ENCODE measurements at places on chromosomes 16 and 17.

DNA sequence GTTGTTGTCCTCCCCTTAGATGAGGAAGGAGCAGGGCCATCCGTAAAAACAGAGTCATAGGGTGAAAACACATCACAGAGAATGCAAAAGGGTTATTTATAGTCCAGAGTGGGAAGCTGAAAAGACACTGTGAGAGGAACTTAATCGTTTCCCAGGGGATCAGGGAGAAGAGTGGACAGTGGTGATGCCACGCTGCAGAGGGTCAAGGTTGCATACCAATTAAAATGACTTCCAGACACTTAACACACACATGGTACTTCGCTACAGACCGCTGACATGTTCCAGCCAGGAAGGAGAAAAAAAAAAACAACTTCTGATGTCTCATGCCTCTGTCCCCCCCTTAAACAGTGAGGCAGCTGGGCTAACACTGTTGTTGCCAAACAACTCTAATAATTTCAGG lies 713.8 kb upstream of the RBFOX1 start:
- DNase-seq, result no peak

- DNase-seq, result no peak
These were observed 4.3 kb upstream of the WIPI1 start for GRCh38 chr17:68461589-68461988.

DNA sequence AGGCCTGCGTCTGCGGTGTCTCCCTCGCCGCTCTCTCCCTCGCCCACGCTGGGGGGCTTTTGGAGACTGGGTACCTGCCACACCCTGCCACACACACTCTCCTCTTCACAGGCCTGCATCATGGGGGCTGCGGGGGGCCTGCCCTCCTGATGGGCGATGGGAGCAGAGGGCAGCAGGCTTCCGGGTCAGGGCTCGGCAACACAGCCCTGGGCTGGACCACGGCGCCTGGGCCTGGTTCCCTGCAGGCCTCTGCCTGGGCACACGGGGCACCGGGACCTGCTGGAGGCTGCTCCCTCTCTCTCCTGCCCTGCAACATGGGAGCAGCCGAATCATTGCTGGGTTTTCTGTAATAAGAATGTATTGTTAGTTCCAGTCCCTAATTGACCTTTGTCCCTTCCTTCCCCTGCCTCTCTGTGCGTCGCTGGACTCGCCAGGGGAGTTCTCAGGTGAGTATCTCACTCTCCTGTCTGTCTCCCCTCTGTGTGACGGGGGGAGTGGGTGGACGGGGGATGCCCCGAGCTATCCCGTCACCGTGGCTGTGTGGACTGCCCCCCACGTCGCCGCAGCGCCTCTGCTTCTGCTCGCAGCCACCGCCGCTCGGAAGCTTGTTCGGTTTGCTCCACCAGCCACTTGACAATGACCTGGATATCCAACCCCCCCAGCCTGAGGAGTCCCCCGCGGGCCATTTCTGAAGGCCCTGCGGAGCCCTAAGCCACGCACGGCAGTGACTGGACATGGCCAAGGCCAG lies 13.5 kb downstream of the NME3 start:
- DNase-seq, result no peak

GRCh38 chr17:39867084-39867879 lies 720 bp upstream of the ZPBP2 start:
- no peak for DNase-seq

DNA sequence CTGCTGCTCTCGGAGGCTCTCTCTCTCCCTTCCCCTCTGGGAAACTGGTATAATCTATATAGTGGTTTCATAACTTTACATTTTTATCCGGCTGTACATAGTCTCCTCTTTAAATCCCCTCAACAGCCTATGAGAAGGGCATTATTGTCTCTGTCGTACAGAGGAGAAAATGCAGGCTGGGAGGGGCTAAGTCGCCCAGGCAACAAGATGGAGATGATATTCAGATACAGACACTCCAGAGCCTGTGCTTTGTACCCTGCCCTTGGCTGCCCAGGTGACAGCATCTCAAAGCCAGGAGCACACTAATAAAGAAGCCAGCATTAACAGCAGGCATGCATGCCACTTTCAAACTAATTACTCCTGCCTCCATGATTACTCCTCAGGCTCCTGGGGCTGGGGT lies 4.7 kb upstream of the EIF1 start:
- no peak for DNase-seq

DNA sequence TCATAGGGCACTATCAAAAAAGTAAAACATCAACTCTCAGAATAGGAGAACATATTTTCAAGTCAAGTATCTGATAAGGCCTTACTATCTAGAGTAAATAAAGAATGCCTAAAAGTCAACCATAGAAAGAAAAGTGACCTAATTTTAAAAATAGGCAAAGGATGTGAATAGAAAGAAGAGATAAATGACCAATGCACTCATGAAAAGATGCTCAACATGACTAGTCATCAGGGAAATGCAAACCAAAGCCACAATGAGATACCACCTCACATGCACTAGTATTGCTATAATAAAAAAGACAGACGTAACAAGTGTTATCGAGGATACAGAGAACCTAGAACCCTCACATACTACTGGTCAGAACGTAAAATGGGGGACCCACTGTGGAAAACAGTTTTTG lies 90.8 kb downstream of the DYNLRB2 start:
- DNase-seq, result no peak

All from NCI-H1092 (cell line).